ENCODE measurements at places on chromosomes 2 and 18.

DNA sequence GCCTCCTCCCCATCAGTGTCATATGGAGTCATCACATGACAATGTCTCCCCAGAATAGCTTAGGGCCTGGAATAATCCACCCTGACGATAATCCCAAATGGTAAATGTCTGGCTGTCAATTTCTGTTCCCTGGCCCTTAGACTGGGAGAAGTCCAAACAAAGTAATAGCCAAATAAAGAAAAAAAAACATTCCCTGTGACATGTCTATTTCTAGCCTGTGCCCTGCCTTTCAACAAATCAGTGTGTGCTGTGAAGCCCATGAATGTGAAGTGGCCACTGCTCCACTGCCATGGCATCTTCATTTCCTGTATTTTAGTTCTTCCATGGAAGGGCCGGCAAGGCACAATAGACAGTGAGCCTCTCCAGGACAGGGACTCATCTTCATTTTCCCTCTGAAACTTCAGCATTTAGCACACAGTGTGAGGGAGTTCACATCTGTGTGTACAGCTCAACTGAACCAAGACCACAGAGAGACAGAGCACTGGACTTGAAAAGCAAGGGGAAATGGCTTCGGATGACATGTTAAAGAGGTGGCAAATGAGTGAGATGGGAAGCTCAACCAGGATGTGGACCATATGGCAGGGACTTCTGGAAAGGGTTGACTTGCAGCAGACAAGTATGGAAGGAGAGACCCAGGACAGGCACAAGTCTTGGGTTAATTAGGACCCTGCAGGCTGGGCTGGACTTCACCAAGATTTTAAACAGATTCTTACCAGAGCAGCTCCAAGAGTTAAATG is 140.0 kb downstream of the ANTXR1 start:
- DNase-seq, result no peak

DNA sequence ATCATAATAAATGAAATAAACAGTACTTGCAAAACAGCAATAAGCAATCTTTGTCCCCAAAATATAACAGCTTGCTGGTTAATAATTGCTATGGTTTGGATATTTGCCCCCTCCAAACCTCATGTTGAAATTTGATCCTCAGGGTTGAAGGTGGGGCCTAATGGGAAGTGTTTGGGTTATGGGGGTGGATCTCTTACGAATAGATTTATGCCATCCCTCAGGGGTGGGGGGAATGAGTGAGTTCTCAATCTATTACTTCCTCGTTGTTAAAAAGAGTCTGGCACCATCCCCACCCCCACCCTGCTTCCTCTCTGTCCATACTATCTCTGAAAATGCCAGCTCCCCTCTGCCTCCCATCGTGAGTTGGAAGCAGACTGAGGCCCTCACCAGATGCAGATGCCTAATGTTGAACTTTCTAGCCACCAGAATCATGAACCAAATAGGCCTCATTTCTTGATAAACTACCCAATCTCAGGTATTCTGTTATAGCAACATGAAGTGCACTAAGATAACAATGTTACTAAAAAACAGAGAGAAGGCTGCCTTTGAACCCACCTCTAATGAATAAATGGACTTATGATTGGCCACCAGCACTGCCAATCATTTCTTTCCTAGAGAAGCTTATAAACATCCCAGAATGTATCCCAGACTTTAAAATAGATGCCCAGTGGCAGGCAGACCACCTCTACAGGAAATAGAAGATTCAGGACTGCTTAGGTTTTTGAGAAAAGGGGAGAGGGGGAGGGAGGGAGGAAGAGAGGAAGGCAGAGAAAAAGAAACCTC is 90.1 kb downstream of the ALPK2 start:
- DNase-seq, result no peak

DNA sequence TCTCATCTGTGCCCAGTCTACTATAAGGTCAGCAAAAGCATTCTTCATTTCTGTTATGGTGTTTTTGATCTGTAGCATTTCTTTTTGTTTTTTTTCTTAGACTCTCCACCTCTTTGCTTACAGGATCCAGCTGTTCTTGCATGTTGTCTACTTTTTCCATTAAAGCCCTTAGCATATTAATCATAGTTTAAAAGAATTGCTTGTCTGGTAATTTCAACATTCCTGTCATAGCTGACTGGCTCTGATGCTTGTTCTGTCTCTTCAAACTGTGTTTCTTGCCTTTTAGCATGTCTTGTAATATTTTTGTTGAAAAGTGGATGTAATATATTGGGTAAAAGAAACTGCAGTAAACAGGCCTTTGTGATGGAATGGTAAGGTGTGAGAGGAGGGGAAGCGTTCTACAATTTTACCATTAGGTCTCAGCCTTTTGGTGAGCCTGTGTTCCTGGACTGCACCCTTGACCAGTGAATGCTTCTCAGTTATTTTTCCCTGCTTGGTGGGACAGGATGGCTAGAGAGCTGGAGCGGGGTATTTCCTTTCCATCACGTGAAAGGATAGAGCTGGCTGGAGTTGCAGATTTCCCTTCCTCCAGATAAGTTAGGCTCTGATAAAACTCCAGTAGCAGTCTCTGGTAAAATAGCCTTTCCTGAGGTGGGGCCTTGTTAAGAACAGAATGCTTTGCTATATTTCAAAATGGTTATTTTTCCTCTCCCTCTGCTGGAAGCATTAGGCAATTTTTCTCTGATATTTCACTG is 65.4 kb downstream of the PLA2R1 start:
- peak; percentile 6 for DNase-seq

GRCh38 chr2:120783371-120783791 is 47.7 kb downstream of the GLI2 start:
- no peak for DNase-seq

DNA sequence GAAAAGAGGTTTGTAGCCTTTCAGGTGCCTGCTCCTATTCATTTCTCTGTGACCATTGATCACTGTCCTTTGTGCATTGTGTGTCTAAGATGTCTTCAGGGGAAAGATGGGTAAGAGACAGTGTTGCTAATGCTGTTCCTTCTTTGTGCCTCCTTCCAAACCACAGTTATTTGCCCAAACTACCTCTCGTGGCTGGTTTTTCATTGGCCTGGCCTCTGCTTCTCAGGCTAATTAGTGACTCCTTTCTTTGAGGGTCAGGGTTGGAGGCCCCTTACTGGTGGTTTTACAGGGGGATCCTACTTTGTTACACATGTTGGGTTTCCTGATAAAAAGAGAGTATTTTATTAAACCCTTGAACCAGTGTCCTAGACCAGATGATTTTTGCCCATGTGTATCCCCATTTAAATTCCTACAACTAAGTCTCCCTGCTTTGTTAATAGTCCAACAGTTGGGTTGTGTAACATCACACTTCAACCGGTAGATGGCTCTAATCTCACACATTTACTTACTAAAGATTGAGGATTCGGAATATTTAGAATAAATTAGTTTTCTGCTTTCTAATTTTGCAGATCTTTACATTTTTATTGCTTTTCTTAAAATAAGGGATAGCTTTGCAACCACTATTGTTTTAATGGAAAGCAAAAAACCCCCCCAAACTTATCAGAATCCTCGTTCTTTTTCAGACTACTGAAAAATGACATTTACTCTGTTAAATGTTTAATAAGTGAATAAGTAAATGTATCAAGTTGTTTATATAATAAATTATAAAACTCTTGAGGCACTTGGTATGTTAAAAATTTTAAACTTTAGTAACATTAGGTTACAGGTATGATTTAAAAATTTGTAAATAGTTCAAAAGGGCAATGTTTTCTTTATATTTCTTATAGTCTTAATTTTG is 2.4 kb downstream of the MARS2 start:
- DNase-seq, result no peak

- no peak for DNase-seq
Observed at GRCh38 chr2:238345297-238345968, 25.1 kb downstream of the TRAF3IP1 start.

DNA sequence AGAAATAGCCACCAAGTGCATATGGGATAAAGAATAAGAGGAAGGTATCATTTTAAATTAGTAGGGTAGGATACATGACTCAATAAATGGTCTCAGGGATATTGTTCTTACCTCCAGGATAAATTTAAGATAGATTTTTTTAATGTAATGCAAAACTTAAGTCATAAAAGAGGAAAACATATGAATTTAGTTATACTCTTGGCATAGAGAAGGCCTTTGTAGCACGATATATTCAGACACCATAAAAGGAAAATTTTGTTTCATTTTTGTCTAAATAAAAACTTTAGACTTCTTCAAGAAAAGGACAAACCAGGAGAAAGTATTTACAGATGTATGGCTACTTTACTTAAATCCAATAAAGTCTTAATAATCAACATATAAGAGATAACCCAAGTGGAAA is 78.5 kb upstream of the CAB39 start:
- DNase-seq, result no peak

GRCh38 chr18:52953387-52953786 is 613.4 kb downstream of the DCC start:
- DNase-seq, result no peak

- no peak for DNase-seq
Observed at GRCh38 chr2:102703748-102704147, 58.1 kb upstream of the TMEM182 start.

GRCh38 chr2:197292619-197293018 is 18.0 kb downstream of the ANKRD44 start:
- no peak for DNase-seq

DNA sequence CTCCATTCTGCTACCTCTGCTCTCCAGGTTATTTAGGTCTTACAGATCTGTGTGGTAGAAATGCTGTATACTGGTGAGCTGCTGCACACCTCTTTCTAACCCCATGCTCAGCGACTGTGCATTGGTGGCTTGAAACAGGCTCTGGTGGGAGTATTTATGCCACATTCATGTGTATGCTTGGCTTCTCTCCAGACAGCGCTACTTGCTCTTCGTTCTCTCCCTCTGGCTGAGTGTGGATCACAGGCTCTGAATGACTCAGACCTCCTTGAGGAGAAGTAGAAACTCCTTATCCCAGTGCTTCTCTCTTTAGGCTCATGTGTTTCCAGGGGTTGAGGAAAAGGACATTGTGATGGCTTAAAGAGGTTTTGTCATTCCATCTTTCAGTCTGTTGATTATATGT is 54.9 kb downstream of the FHOD3 start:
- DNase-seq, result peak; percentile 77

GRCh38 chr18:58268849-58269248 is 224.8 kb downstream of the NEDD4L start:
- peak; percentile 29 for DNase-seq

GRCh38 chr18:40326985-40327384 is 1628.0 kb upstream of the PIK3C3 start:
- DNase-seq, result no peak
